ENCODE measurements at places on chromosomes 12 and 14.

DNA sequence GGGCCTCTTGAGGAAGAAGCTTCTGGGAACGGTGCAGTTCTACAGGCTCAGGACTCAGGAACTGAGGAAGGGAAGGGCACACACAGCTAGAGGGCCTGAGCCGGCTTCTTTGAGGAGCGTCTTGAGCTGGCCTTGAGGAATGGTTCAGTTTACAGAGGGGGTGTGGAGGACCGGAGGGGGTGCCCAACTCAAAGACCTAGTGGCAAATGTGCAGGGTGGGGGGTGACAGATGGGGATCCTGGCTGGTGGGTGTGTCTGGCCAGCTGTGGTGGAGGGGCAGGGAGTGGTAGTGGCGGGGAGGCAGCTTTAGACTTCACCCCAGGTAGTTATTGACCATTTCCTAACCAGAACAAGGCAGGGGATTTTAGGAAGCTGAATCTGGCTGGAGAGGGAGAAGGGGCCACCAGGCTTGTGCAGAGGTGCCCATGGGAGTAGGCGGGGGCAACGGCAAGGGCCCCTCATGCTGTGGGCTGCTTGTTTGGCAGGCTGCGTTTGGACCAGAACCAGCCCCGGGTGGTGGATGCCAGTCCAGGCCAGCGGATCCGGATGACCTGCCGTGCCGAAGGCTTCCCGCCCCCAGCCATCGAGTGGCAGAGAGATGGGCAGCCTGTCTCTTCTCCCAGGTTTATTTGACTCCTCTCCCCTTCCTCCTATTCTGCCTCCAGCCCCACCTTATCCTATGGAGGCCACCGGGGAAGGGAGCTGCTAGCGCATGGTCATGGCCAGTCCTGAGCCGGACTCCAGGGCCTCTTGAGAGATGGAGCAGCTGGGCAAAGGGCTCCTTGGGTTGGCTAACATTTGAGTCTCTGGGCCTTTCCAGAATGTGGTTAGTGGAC lies 27.8 kb downstream of the PAPLN start:
- no peak overlapping the region for H3K27ac ChIP-seq
- H3K27me3 ChIP-seq: no peaks in the 10 kb centered on the region
- no peak overlapping the region for H3K4me3 ChIP-seq

- H3K4me1 ChIP-seq: no peaks in the 10 kb centered on the region
- no peak overlapping the region for H3K4me3 ChIP-seq
- H3K36me3 ChIP-seq: no peaks in the 10 kb centered on the region
- H3K27me3 ChIP-seq: no peaks in the 10 kb centered on the region
Observed at GRCh38 chr12:93297536-93297935, 80.2 kb upstream of the NUDT4 start.

DNA sequence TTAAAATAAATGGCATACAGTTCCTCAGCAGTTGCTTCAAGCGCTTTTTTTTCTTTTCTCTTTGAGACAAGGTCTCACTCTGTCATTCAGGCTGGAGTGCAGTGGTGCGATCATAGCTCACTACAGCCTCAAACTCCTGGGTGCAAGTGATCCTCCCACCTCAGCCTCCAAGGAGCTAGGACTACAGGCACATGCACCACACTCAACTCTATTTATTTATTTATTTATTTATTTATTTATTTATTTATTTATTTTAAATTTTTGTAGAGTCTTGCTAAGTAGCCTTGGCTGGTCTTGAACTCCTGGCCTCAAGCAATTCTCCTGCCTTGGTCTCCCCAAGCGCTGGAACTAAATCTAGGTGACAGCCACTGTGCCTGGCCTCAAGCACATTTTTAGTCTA lies 132.0 kb downstream of the MED13L start:
- no peak overlapping the region for H3K4me3 ChIP-seq
- DNase-seq: no peak
- peaks cover 21% of the 10 kb centered on the region for H3K4me1 ChIP-seq
- H3K27me3 ChIP-seq: no peaks in the 10 kb centered on the region
- no peaks in the 10 kb centered on the region for H3K36me3 ChIP-seq

- H3K4me1 ChIP-seq: peaks cover 19% of the 10 kb centered on the region
- no peaks in the 10 kb centered on the region for H3K27me3 ChIP-seq
- no peak overlapping the region for H3K27ac ChIP-seq
Observed at GRCh38 chr12:110271015-110271414, 10.0 kb upstream of the ATP2A2 start.

- no peak overlapping the region for H3K4me3 ChIP-seq
- H3K27me3 ChIP-seq: no peaks in the 10 kb centered on the region
- peaks cover 26% of the 10 kb centered on the region for H3K36me3 ChIP-seq
Observed at GRCh38 chr14:93228550-93228949, 21.5 kb downstream of the UBR7 start.

Data from adrenal gland (tissue), 19 donors.